ENCODE measurements at places on chromosomes 7 and 10.

DNA sequence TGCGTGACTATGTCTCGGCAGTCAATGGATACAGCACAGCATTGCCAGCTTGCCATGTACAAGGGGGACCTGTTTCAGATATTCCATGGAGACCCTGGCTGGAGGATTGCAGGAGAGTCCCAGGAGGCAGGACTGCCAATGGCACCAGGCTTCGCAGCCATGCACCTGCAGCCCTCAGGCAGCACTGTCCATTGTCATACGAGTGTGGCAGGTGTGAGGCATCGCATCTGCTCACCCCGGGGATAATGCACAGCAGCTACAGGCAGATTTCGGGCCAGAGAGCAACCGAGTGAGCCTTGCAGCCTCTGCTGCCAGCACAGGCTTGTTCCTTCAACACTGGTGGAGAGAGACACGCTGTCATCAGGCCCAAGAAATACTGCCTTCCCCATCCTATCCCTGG, 415.1 kb downstream of the PAXIP1 start:
- no peak for DNase-seq

GRCh38 chr10:10141782-10142382, 875.8 kb upstream of the CELF2 start:
- no peak for DNase-seq

DNA sequence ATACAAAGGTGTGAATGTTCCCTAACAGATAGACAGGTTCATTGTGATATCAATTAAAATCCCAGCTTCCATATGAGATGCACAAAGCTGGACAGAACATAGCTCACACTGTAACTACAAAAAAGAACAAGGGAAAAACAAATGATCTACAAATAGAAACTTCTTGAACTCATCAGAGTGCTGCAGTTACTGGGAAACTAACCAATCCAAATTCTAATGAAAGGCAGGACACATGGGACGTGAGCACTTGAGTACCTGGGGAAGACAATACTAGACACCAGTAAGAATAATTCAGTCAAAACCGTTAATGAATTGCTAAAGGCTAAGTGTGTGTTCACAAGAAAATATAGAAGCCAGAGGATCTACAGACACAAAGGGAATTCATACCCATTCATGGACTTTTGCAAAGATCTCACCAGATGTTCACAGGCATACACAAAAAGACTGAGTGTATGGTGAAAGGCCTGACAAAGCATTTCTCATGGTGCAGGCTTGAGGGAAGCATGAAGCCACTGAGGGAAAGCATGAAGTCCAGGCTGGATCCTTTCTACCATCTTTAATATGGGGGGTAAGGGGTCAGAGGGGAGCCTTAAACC, 7.8 kb upstream of the GPR22 start:
- no peak for DNase-seq

DNA sequence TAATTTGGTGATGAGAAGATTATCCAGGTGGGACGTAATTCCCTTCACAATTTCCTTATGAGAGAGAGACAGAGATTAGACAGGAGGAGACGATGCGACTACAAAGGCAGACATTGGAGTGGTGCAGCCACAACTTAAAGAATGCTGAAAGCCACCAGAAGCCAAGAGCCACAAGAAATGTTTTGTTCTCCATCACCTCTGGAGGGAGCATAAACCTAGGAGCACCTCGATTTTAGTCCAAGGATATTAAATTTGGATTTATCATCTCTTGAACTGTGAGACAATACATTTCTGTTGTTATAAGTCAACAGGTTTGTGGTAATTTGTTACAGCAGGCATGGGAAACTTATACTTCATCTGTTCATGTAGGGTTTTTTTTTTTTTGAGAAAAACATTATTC, 418.9 kb downstream of the DGKB start:
- no peak for DNase-seq

GRCh38 chr7:30735631-30736030, 16.3 kb upstream of the INMT start:
- DNase-seq: no peak

DNA sequence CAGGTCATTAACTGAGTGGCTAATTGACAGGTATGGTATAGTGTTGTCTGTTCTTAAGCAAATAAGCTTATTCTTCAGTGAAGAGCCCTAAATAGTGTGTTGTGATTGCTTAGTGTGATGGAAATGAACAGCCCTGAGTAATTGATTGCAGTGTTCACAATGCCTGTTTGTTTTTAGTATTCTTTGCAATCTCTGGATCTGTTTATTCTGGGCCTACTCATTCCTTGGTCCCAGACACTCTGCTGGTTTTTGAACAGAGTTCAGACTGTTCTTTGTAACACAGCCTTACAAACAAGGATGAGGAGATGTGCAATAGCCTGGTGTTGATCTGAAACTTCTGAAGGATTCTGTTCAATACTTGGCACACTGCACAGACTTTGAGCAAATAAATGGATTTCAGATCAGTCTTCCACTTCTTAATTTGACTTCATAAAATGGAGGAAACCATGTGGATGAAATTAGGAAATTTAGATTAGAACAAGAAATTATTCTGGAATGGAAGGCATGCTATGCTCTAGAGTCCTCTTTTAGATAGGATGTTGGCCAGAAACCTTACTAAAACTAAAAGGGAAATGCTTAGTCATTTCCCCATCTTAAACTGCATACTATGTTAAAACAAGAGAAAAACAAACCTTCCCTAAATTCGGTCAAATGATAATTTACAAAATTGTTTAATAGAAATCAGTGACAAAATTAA, 444.2 kb upstream of the SEMA3D start:
- no peak for DNase-seq

GRCh38 chr10:114306116-114306973, 67.3 kb downstream of the VWA2 start:
- no peak for DNase-seq

Measured in stimulated activated CD8-positive, alpha-beta memory T cell treated with anti-CD3 and anti-CD28 coated beads, Interleukin-15, amount 100 ng/mL, for 1 hour (primary cell).